Left ventricle myocardium superior (tissue), 1 donor: ENCODE measurements at places on chromosomes 5 and 9.
A peak's percentile ranks its signal among the peaks of the same experiment; 100 is the strongest.

DNA sequence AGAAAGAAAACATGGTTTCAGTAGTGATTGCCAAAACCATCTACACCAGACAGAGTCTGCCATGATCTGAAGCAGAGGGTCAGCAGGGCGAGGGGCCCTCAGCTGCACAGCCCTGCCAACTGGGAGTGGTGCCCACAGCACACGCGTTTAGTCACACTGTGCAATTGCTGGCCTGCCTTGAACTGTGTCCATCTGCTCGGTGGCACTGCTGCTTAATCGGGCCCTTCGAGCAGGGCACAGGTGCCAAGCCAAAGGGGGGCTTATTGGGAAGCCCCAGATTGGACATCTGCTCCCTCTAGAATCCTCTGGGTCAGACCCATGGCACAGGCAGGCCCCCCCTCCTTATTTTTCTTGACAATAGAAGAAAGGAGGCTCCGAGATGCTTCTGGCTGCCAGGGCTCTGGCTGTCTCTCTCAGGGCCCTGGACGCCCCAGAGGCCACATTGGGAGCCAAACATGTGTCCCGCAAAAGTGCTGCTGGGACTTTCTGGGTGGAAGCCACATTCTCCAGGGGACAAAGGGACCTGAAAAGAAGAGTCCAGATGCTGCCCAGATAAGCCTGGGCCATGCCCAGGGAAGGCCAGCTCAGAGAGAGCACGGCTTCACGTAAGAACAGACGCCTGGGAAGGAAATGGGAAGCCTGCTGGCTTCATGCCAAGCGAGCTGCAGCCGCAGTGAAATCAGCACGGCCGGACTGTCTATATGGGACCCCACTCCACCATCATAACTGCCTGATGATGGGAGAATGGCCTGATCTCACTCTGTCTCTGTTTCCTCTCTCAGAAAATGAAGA, 349.2 kb downstream of the GADD45G start:
- DNase-seq = peak; percentile 42

GRCh38 chr5:147610798-147611197, 100.9 kb upstream of the DPYSL3 start:
- DNase-seq = no peak

DNA sequence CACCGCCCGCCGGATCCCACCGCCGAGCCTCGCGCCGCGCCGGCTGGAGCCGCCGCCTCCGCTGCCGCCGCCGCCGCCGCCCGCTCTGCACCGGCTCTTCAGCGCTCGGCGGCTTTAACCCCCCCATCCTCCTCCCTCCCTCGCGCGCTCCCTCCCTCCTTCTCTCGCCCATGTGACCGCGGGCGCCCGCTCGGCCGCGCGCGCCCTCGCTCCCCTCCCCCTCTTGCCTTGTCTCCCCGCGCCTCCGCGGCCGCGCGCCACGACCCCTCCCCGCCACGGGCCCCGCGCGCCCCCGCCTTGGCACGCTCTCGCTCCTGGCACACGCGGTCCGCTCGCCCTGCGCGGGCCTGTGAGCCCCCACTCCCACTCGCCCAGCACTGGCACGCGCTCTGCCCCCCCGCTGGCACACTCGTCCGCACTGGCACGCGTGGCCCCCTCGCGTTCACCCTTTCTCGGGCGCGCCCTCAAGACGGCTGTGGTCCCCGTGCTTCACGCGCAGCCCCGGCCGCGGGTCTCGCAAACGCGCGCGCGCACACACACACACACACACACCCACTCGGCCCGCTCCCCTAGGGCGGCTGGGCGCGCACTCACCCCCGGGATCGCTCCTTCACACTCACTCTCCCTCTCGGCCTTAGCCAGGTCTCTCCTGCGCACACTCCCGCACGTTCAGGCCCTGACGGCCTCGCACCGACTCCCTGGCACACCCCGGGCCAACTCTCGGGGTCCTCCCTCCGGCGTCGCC, at the start of gene CNTFR:
Gene CNTFR, minus strand, starts transcription at position 89 of the 745 bp plus-strand sequence. CDS start 20,743 bp downstream, outside the sequence.
- DNase-seq = peak; percentile 64

DNA sequence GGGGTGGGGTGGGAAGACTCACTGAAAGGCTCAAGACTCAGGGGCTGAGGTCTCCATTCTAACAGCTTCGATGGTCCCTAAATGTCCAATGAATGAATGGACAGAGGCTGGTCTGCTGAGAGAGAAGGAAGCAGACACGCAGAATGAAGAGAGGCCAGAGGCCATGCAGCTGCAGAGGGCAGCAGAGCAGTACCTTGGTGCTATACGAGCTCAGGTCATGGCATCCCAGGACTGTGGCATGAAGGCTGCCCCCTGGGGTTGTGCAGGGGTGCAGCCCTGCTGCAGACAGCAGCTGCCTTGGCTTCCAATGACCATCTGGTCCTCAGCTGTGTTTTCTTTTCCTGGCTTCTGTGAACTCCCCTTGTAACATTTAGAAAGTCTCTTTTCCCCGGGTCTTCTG, 15.2 kb upstream of the CORO2A start:
- DNase-seq = no peak
